Neural crest cell (in vitro differentiated cells): ENCODE measurements at places on chromosomes 1 and 21.

GRCh38 chr1:229339520-229339919, 3.3 kb downstream of the CCSAP start:
- no peak for DNase-seq

GRCh38 chr1:41432481-41433280, 51.8 kb downstream of the EDN2 start:
- DNase-seq: peak; percentile 88

- no peak for DNase-seq
Observed at GRCh38 chr1:65911679-65912078, 119.0 kb downstream of the PDE4B start.

DNA sequence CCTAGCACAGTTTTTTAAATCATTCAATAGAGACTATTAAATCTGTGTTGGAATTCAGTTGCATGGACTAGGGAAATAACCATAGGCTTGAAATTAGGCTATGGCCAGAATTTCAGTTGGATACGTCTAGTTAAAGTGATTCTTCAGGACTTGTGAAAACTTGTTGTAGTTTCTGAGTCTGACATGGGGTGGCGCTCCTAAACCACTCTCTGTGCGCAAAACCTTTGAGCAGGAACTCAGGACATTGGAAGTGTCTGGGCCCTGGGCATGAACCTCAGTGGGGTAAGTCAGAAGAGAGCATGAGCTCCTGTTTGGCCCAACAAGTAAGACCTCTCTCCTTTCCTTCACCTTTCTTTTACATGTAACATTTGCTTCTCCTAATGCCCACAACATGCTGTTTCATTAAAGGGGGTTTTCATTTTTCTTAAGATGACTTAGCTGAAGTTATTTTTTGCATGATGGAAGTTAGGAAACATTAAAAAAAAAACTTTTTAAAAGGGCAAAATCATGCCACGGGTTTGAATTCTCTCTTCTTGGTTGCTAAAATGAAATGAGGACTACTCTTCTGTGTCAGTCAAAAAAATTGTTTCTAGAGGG, 17.1 kb upstream of the CCDC190 start:
- DNase-seq: peak; percentile 51

- peak; percentile 9 for DNase-seq
Observed at GRCh38 chr1:28296401-28297261, 32.2 kb upstream of the MED18 start.

DNA sequence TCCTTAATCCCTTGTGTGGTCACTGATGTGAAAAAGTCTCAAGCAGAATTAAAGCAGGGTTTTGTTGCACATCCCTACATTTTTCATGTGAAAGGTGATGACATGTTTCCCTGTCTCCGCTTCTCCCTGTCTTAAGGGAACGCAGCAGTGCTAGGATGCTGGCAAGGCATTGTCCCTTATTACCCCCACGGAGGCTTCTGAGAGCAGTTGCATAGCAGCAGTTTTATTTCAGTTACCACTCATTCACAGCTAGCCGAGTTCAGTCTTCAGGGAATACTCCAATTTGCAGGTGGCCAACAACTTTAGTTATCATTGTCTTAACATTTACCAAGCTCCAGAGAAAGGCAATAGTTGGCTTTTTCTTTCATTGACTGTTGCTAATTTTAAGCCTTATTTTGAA, 89.1 kb downstream of the CLEC20A start:
- no peak for DNase-seq
